ENCODE measurements at places on chromosomes 6 and 20.

GRCh38 chr6:148934539-148934938 lies 187.7 kb downstream of the UST start:
- no peak for DNase-seq

DNA sequence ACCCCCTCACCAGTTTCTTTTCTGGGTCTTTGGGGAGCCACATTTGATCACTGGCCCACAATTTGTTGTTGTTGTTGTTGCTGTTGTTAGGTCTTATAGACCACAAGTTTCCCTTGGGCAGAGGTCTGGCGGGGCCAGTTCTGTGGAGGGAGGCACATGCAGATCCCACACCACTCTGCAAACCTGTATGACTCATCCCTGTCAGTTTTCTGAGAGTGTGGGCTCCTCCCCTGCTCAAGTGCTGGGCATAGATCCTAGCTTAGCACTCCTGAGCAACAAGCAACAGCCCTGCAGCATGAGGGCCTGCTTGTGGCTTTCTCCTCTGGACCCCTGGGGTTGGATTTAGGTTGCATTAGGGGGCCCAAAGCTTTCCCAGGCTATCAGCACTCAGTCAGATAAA lies 411.1 kb upstream of the HTR1E start:
- DNase-seq = no peak

- DNase-seq = no peak
These were observed 637.6 kb downstream of the RNF144B start for GRCh38 chr6:19024737-19025136.

GRCh38 chr6:11878735-11879134 lies 100.1 kb upstream of the ADTRP start:
- DNase-seq = no peak

DNA sequence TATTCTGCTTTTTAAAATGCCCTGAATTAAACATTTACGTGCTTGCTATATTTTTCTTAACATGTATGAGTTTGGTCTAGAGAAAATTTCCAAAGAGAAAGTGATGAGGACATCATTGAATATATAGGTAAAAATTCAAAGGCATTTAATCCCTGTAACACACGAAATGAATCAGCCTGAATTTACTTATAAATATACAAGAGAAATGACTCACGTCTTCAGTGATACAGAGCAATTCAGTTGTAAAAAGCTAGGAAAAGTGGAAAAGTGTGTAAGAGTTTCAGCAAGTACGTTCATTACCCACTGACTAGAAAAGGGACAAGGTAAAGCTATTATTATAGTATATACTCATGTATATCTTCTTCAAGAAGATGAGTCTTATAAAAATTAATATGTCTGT lies 124.8 kb downstream of the HIVEP1 start:
- no peak for DNase-seq

GRCh38 chr6:34555007-34555322 lies 1.2 kb downstream of the SPDEF start:
- DNase-seq = no peak

DNA sequence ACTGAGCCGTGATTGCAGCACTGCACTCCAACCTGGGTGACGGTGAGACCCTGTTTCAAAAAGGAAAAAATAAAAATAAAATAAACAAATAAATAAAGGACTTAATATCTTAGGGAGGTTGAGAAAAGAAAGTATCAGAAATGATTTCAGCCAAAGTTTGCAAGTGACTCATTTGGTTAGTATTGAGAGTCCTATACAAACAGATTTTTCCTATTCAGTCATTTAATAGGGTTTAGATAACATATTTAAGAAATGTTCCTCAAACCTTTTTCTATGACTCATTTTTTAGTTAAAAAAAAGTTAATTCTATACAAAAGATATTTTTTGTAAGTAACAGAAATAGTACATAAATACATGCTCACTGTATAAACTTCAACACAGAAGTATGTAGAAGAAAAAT lies 235.1 kb downstream of the GJA1 start:
- DNase-seq = no peak

- no peak for DNase-seq
These were observed 36.5 kb upstream of the HLA-G start for GRCh38 chr6:29791162-29791561.

GRCh38 chr6:123017104-123017682 lies 21.2 kb downstream of the CLVS2 start:
- no peak for DNase-seq

GRCh38 chr20:47007826-47008655 lies 113.4 kb downstream of the EYA2 start:
- DNase-seq = no peak

DNA sequence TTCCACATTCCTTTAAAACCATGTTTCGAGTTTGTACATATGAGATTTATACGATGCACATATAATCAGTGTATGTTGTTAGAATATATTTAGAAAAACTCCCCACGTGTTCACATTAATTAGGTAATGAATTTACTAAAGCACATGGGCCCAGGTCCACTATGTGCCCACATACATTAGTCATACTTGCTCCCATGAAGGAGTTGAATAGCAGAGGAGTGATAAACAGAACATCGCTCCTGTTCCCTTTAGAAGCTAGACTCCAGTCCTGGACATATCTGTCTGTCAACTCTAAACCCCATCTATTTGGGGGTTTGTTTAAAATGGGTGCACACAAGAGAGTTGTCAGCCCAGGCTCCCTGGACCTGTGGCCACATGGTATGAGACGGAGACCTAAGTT lies 108.1 kb upstream of the TIAM2 start:
- DNase-seq = no peak

DNA sequence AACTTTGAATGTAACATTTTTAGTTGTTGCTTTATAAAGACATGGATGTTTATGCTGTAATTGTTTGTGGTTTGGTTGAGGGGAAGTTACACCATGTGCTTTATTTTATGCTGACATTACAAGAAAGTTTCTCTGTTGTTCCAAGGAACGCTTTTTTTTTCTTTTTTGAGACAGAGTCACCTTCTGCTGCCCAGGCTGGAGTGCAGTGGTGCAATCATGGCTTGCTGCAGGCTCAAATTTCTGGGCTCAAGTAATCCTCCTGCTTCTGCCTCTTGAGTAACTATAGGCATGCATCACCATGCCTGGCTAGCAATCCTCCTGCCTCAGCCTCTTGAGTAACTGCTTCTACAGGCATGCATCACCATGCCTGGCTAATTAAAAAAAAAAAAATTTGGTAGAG lies 21.0 kb upstream of the IFNGR1 start:
- DNase-seq = peak; percentile 92

GRCh38 chr6:33007831-33008400 lies 1.5 kb downstream of the HLA-DOA start:
- DNase-seq = no peak

DNA sequence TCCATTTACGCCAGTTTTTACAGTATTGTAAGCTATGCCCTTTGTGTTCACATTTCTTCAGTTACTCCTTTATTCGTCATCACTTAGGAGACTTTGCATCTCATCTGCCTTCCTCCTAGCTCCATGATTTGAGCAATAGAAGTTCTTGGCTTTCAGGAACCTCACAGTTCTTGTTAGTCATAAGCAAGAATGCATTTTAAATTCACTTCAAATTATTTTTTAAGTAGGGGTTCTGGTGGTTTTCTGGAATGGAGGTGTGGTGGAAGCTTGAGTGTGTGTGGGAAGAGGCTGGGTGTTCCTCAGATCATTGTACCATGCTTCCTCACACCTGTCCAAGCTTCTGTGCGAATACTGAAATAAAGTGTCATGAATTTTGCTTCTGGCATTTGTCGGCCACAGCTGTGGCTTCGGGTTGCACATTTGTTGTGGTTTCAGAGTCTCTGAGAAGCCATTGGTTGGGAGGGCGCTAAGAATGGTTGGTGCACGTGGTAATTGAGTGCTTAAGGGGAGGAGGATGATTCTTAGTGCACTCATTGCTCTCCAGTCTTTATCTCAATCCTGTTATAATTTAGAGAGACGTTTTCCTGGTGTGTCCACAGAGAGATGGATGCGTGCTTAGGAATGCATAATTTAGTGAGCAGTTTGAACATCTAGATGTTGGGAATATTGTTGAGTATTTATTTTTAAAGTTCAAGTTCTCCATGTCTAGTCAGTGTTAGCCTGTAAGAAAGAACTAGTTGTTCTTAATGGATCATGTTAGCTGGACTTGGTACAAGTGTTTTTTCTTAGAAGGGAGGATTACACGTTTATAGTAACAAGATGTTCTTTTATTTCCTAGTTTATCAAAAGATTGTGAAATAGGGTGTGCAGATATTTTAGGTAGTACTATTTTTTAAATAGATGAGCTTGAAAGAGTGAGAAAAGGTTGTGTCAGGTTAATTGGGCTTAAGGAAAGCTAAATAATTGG lies 31.9 kb downstream of the FOXO3 start:
- DNase-seq = no peak

- peak; percentile 22 for DNase-seq
These were observed 56.1 kb downstream of the SGK1 start for GRCh38 chr6:134261766-134262165.

- peak; percentile 12 for DNase-seq
These were observed 613.6 kb downstream of the TFAP2A start for GRCh38 chr6:9801249-9801754.

All from fibroblast of the conjunctiva (primary cell).